ENCODE measurements at places on chromosomes 6 and 20.
A peak's percentile ranks its signal among the peaks of the same experiment; 100 is the strongest.

DNA sequence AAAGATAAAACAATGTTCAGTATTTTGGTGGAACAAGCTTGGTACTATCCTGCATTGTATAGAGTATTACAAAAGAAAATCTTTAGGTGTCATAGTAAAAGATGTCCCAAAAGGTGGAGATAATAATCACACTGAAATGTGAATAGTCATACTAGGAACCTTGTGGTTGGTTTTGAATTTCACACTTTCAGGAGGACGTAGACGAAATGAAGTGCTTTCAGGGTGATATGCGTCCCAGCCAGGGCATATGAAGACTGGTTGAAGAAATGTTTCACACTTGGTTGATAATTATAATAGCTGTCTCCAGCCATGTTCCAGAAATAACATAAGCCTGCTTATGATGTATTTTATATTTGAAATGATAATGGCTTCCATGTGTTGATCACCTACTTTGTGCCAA lies 60.4 kb downstream of the SCAND1 start:
- no peak for DNase-seq

DNA sequence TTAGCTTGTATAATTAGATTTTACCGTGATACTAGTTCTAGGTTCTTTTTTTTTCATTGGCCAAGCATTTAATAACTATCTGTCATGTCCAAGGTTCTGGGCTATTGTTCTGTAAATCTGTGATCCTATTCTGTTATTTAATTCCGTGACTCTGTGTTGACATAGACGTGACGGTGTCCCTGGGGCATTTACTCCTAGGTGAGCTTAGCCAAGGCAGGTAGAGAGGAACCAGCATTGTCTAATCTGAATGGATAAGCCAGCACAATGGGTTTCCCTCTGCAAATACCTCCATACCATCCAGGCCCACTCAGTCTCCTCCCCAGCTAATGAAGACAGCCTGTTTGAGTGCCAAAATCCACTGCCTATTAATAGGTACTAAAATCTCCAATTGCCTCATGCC lies 8.9 kb upstream of the CDSN start:
- no peak for DNase-seq

GRCh38 chr20:57409672-57410397 lies 18.6 kb downstream of the RBM38 start:
- DNase-seq: no peak

GRCh38 chr6:80742481-80742880 lies 636.0 kb downstream of the BCKDHB start:
- no peak for DNase-seq

DNA sequence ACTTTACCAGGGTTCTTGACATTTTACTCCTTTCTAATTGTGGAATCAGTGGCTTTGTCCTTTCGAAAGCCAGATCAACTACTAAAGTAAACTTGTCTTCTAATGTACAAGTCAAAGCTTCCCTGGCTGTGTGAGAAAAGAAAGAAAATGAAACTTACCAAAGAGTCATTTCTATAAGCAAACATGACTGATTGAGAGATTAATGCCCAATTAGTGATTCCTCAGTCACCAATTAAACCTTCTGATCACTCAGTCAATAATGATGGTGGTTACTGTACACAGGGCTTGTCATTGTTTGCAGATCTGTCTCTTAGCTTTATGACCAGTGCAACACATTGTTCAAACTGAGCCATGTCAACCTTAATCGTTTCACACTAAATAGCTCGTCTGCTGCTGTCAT lies 1168.4 kb upstream of the CITED2 start:
- no peak for DNase-seq

DNA sequence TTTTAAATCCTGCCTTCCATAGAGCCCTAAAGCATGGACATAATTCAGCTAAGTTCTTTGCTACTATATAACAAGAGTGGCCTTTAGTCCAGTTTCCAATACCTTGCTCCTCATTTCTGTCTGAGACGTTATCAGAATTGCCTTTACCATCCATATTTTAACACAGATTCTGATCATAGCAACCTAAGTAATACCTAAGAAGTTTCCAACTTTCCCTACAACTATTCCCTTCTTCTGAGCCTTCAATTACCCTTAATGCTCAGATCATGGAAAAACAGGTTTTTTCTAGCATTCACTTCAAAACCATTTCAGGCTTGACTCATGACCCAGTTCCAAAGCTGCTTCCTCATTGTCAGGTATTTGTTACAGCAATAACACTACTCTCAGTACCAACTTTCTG lies 367.1 kb downstream of the C6orf118 start:
- no peak for DNase-seq

DNA sequence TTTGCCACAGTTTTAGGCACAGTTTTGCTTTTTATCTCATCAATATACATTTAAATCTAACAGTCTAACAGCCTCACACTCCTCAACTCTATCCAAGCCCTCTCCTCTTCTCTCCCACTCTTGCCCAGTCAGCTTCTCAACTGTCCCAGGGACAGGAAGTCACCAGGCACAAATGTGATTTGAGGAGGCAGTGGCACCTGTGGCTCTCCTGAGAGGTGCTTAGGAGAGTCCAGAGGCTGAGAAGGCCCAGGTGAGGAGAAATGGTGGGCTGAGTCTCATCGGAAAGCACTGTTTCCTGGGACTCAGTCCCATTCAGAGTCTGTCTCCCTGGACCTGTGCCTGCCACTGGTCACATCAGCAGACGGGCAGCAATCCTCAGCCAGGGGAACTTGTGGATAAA lies 4.7 kb downstream of the GDF5 start:
- DNase-seq: no peak

DNA sequence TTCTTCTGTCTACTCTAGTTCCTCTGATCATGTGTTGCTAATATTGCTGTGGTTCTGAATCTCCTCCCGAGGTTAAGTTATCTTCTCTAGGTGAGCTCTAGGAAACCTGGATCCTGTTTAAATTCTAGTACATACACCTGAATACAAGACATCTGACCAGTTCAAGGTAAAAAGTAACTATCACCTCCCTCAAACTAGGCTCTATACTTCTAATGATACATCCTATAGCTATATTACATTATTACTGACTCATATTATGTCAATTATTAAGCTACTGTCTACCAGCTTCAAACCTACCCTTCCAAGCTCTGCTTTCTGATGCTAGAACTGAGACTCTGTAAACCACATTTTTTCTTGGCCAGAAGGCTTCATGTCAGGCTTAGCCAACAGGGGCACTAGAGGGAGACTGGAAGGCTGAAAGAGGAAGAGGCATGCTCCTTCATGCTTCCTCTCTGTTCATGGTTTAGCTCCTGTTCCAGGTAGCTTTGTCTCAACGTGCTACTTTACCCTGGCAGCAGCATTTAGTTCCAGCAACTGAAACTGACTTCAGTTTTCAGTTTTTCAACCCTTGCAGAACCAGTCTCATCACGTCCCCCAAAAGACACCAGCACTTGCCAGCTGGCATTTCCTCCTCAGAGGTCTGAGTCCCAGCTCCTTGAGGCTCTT lies 148.4 kb upstream of the TOP1 start:
- peak; percentile 47 for DNase-seq

GRCh38 chr6:151247490-151247889 lies 7.7 kb downstream of the AKAP12 start:
- no peak for DNase-seq

DNA sequence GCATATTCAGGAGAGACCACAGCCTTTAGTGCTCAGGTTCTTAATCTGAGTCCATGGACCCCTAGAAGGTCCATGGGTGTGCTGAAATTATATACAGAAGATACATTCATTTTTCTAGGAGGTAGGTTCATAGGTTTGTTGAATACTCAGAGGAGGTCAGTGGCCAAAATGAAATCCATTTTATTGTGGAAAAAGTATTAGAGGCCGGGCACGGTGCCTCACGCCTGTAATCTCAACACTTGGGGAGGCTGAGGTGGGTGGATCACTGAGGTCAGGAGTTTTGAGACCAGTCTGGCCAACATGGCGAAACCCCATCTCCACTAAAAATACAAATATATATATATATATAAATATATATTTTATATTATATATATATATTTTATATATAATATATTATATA lies 9.0 kb upstream of the UST start:
- no peak for DNase-seq

- peak; percentile 89 for DNase-seq
Measured at GRCh38 chr6:151004383-151005024, 139.0 kb downstream of the MTHFD1L start.

DNA sequence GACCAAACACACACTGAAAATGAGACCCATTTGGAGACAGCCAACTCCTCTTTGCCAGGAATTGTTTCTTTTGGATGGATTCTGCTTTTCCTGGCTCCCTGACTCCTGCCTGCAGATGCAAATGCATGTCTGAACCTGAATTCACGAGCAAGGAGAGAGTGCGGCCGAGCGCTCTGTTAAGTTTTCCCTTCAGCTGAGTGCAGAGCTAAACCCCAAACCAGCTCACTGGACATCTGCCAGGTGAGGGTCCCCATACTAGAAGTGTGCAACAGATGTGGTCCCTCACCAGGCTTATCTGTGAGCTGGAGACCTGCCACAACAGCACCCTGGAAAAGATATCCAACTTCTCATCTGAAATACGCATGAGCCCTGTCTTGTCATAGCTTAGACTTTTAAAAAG lies 59.0 kb downstream of the CD164 start:
- DNase-seq: no peak

GRCh38 chr6:124040655-124041054 lies 237.0 kb downstream of the NKAIN2 start:
- peak; percentile 26 for DNase-seq

GRCh38 chr6:160013987-160014868 lies 45.3 kb downstream of the IGF2R start:
- DNase-seq: no peak

DNA sequence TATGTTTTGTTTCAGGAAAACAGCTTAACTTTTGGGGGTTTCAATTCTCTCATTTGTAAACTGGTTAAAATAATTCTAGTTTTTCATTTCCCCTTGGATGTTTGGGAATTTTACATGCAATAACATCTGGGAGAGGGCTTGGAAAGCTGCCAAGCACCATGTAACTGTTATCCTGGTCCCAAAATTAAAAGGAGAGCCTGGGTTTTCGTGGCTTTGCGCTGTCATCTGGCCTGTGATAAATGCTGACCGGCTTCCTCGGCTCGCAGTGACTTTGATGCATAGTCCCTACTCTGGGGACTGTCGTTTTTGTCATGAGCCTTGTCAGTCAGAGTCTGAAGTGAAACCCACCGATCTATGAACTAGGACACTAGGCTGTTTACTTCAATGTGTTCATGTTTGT lies 12.2 kb downstream of the SLC35F1 start:
- DNase-seq: no peak

DNA sequence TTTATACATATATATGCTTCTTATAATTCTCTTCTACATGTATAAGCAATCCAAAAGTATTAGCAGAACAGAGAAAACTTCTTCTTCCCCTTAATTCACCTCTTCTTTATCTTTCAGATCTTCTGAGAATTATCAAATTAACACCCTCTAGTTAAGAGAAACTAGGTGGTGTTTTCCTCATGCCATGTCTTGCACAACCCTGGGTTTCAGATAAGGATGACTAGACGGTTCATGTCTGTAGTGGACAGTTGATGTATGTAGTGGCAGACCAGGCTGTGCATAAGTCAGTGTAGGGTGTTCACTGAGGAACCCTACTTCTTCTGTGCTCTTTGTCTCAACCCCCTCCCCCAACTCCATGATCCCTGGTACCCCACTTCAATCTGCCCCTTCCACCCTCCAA lies 187.3 kb downstream of the SAMD5 start:
- no peak for DNase-seq

- DNase-seq: no peak
Measured at GRCh38 chr6:30075094-30075789, at the start of gene RNF39. Gene RNF39 (minus strand): TSS chr6:30075769. CDS start chr6:30075585, 184 bp downstream.

DNA sequence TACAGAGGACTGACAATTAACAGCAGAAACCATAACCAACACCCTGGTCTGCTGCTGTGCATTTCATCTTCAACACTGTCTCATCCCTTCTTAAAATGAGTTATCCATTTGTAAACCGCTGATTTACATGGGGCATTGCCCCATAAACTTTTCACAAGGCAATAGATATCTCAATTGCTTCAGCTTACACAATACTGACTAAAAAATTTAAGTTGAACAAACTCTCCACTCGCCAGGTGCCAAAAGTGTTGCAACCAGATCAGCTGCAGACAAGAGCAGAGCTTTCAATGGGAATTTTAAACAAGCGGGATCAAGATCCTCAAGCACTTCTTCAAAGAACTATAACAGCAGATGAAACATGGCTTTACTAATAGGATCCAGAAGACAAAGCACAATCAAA lies 183.0 kb downstream of the TASP1 start:
- DNase-seq: no peak

- DNase-seq: no peak
Measured at GRCh38 chr20:62460678-62461077, 15.1 kb downstream of the GATA5 start.

DNA sequence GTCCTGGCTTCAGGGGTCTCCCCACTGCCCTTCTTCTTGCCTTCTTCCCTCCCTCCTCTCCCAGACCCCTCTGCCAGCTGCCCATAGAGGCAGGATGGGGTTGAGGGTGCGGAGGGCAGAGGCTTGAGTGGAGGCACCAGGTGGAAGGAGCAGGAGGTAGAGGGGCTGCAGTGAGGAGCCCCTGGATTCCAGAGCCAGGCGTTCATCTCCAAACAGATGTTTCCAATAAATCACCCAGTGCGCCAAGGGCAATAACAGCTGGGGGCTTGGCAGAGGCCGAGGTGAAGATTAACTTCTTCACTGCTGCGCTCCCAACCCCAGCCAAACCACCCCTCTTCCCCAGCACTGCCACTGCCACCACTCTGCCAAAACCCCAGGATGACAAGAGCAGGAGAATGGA lies 10.7 kb downstream of the MDFI start:
- no peak for DNase-seq

- DNase-seq: no peak
Measured at GRCh38 chr20:61801857-61802442, 263.7 kb downstream of the TAF4 start.

DNA sequence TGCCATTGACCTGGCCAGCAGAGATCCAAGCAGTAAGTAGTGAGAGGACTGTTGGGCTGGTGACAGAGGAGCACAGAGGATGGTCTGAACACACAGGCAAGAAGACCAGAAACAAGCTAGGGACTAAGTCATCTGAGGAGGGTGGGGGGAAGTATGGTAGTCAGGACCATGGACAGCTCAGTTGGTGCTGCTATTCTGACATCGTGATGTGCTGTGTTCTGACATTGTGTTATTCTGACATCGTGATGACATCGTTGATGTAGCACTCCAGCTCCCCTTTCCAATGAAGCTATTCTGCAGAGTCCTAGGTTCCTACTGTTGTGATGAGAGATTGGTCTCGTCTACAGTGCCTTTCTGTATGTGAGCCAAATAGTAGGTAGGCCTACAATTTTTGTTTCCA lies 28.7 kb downstream of the CFAP206 start:
- DNase-seq: peak; percentile 25

DNA sequence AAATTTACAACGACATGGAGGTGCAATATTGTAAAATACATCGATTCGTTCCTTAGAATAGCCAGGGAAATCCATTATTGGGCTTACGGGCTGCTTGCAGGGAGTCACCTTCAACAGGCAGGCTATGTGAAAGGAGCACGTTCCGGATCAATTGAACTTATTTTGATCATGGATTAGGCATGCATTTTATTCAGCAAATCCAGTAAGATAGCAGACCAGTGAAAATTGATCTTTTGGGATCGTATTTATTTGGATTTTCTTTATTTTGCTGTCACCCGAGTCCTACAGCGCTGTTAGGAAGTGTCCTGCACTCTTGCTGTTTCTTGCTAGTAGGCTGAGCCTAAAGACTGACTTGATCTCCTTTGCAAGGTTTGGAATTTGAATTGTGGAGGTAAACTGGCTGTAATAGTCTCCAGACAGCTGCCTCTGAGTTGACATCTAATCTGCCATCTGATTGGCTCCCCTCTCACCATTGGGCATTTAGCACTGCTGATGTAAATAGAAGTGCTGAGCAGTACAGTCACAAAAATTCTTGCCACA lies 3.0 kb downstream of the ARID1B start:
- DNase-seq: peak; percentile 82

GRCh38 chr20:59673288-59673997 lies 69.1 kb downstream of the PHACTR3 start:
- no peak for DNase-seq
